ENCODE measurements at places on chromosomes 12 and 14.

- no peak for DNase-seq
These were observed 272.0 kb downstream of the ZFP36L1 start for GRCh38 chr14:68520637-68521556.

DNA sequence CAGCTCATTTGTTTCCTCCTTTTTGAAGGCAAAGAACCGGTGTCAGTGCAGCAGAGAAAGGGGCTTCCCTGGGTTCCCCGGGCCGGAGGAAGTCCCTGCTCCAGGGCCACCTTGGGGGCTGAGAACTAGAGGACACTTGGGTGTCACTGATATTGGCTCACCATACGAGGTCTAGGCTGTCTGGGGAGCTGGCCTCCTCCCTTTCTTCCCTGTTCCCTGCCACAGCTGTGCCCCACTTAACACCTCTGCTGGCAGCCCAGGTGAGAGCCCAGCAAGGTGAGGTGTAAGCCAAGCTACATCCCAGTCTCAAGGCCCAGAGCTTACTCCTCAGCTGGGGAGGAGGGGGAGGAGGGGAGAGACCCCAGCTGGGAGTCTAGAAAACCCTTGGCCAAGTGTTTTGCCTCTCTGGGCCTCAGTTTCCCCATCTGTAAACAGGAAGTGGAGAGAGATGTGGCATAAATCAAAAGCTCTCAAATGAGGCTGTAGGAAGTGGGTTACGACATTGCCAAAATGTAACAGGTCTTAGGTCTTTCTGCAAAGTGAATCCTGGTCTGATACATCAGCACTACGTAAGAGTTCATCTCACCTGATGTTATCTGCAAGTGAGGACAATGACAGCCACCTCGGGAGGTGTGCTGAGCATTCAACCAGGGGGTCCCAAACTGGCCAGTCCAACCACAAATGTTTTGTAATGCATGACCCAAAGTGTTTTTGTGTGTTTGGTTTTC is 25.5 kb downstream of the RASAL1 start:
- no peak for DNase-seq

DNA sequence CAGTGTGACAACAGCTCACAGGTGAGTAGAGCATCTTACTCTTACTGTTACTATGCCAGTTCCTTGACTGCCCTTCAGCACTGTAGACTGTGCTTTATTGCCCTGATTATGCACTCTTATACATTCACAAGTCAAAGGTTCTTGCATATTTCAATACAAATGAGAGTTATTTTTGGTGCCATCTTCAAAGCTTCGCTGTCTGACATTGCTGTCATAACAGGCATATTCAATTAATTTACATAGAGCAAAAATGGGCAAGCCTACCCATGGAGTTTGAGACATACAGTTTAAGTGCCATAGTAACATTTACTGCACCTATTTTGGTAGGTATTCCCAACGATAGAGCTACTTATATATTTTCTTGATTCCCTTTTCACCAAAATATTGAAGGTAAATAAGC is 107.5 kb upstream of the CNTN1 start:
- DNase-seq, result no peak

- no peak for DNase-seq
These were observed 34.3 kb upstream of the TEX22 start for GRCh38 chr14:105363847-105364708.

- DNase-seq, result no peak
These were observed 443.0 kb downstream of the RAD51B start for GRCh38 chr14:68262567-68262966.

GRCh38 chr14:38016497-38016896 is 191.2 kb upstream of the SSTR1 start:
- DNase-seq, result no peak

DNA sequence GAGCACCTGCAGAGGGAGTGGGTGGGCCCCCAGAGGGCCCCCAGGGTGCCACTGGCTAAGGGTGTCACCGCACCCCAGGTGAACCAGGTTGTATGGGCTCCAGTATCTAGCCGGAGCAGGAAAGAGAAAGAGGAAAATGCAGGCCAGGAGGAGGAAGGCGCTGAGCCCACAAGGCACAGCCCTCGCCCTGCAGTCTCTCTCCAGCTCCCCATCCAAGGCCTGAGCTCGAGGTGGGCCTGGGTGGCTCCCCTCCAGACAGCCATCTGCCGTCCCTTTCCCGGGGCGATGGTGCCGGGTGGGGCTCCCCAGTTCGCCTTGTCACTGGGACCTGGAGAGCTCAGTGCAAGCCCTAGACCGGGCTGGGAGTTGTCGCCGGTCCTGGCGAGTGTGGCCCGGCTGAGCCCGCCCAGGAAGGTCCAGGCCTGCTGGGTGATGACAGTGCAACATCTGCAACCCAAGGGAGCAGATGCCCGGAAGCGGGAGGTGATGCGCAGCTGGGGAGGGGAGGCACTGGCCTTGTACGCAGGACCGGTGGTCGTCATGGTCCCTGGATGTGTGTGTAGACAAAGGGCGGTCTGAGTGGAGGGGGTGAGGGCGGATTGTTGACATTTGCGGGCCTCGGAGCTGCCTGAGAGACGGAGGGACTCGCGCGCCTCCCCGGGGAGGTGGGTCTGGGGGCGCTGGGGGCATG is 716 bp downstream of the TMEM179 start:
- no peak for DNase-seq

DNA sequence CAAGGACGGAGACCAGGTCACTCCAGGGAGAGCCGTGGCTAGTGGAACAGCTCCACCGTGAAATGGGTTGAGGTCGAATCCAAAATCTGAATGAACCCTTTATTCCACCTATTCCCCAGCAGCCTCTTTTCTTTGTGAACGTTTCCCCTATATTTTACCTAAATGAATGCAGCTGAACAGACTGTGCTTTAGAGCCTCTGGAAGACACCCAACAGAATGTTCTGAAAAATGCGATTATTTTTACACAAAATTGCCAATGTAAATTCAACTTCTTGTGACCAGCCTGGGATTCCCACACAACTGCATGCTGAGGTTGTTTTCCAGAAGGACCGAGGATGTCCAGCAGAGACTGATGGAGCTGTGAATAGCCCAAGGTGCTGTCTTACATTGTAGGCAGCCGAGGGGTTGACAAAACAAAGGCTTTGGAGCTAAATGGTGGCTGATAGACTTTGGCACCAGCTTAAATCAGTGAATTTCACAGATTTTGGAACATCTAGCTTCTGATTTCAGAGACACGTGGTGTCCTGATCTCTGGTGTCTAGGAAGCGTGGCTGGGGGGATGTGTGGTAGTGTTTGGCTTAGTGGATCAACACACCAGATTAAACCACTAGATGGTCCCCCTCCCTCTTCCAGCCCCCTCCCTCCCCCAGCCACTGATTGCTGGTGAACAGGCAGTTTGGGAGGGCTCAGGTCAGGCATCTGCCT is 150.4 kb downstream of the ZNF664 start:
- no peak for DNase-seq

- no peak for DNase-seq
These were observed 128.6 kb downstream of the ACSS3 start for GRCh38 chr12:81206429-81206828.

GRCh38 chr12:5511644-5512600 is 80.0 kb downstream of the NTF3 start:
- DNase-seq, result no peak

DNA sequence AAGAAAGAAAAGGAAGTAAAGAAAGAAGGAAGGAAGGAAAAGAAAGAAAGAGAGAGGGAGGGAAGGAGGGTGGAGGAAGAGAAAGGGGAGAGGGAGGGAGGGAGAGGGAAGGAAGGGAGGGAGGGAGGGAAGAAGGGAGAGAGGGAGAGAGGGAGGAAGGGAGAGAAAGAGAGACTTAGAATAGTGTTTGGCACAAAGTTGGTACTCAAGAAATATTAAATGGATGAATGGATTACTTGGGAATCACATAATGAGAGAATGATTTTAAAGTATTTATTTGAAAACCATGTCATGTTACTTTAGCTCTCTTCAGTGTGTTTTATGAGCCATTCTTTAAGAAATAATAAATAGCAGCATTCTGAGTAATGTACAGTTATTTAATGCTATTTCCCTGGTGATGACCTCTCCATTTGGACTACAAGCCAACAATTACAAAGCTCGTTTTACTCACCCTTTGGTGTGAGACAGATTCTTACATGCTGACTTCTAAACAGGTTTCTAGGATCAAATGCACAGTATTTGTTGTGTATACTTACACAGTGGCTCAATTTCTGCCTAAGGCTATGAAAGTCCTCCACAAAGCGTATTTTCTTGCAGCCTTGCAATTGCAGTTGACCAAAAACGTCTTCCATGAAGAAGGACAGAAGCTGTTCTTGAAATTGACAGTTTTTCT is 861 bp downstream of the IL26 start:
- DNase-seq, result no peak

- no peak for DNase-seq
These were observed 460.9 kb downstream of the ZFP36L1 start for GRCh38 chr14:68331991-68332390.

DNA sequence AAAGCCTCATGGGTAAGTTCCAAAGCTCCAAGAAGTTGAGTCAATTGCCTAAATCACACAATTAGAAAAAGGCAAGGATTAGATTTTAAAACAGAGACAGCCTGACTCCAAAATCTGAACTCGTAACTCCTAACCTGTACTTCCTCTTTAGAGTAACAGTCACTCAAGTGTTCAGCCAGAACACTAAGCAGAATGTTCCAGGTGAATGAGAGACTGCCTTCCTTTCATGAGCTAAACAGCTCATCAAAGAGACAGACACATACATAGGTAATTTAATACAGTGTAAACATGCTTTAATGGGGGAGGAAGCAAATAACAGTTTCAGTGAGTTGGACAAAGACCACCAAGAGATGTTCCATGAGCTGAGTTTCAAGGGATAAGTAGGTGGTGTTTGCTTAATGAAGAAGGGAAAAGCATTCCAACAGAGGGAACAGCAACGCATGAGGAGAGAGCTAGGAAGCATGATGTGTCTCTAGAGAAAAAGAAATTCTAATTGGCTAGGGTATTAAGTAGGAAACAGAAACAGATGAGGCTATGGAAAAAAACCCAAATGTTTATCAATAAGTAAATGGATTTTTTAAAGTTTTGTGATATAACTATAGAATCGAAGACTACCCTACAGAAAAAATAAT is 403.9 kb downstream of the MED13L start:
- DNase-seq, result no peak

- DNase-seq, result no peak
These were observed 72.2 kb downstream of the CLIP1 start for GRCh38 chr12:122350141-122350848.

- DNase-seq, result peak; percentile 15
These were observed 87.6 kb downstream of the SEC23A start for GRCh38 chr14:39015360-39015961.

- no peak for DNase-seq
These were observed 11.1 kb downstream of the EXOC3L4 start for GRCh38 chr14:103105580-103106150.

- DNase-seq, result no peak
These were observed 1312.9 kb upstream of the FLRT2 start for GRCh38 chr14:84217066-84217465.

DNA sequence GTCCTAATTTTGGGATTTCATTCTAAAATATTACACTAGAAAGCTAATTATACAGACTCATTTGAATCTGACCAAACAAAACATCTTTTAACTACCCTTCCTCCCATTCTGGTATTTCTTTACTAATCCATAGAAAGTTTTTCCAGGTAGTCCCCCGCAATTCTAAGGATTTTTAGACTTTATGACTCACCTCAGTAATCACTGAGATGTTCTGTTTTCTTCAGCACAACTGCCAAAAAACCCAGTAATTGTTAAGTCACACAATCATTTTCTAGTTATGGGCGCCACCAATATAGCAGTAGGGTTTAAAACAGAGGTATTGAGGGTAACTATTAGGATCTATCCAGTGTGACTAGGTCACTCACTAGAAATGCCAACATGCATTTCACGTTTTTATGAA is 1.6 kb upstream of the ARID4A start:
- no peak for DNase-seq

DNA sequence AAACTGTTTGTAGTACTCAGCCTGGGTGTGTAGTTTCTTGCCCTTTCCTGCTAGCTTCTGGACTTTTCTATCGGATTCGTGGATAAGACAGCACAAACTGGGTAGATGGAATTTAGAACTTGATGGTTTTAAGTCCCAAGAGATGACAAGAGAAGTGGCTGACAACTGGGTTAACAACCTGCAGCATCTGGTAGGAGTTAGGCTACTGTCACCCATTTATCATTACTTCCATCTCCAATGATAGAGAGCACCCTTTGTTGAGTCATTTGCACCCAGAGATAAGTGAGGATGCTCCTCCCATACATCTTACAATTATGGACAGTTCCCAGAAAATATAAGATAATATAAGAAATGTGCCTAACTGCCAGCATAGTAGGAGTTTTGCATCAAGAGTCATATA is 50.2 kb upstream of the FLRT2 start:
- DNase-seq, result no peak

GRCh38 chr12:71447691-71448132 is 8.1 kb downstream of the LGR5 start:
- DNase-seq, result no peak

GRCh38 chr14:42533476-42533875 is 926.8 kb downstream of the LRFN5 start:
- no peak for DNase-seq

DNA sequence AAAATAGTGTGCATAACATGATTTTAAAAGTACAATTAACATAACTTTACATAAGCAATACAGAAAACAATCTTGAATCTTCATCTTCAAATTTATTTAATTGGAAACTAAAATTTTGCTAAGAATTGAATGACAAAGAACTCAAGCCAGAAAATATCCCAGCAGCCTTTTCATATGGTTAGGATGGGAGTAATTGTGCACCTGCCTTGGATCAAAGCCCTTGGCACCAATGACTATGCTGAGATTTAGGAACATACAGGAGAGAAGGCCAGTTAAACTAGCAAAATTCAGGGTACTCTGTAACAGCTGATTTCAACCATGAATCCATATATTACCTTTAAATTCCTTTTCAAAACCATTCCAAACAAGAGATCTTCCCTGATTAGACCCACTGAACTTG is 5.8 kb downstream of the KERA start:
- DNase-seq, result no peak

DNA sequence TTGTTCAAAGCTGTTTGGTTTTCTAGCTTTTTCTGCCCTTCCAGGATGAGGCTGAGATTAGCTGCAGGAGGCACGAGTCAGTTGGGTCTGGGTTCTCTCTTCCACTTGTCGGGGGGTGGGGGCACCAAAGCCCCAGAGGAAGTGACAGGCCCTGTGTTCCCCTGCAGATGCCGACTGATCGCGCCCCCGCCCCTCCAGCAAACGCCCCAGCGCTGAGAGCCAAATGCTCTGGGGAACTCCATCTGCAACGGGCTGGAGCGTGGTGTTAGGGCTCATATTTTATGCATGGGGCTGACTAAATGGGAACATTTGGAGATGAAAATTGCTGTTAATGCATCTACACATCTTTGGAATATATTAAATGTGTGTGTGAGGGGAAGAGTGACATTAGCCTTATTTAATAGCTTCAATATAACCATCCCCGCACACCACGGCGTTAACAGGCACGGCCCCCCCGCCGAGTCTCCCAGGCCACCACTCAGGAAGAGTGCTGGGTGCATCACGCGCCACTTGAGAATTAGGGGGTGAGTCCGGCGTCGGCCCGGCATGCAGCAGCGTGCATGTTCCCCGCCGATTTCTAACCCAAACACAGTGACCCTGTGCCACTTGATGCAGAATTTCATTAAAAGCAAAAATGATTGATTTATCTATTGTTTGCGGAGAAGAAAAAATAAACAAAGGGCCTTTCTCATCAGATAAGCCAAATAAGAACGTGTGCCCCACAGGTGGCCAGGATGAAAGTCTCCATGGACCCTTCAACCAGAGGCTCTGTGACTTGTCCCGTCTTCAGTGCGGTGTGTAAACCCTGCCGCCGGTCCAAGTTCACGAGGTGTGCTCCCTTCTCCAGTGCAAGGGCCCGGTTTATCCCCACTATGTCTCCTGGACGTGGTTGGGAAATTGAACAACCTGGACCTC is 165.0 kb upstream of the RTL1 start:
- DNase-seq, result no peak

Data from NCI-H187 (cell line).